NCI-H446 treated with DMSO at 0.1 percent for 48 hours (cell line): ENCODE measurements at places on chromosomes 16 and 17.

- no peak for DNase-seq
These were observed 10.5 kb upstream of the METRNL start for GRCh38 chr17:83068641-83069570.

GRCh38 chr16:74807052-74807646 is 32.5 kb upstream of the FA2H start:
- DNase-seq: no peak

DNA sequence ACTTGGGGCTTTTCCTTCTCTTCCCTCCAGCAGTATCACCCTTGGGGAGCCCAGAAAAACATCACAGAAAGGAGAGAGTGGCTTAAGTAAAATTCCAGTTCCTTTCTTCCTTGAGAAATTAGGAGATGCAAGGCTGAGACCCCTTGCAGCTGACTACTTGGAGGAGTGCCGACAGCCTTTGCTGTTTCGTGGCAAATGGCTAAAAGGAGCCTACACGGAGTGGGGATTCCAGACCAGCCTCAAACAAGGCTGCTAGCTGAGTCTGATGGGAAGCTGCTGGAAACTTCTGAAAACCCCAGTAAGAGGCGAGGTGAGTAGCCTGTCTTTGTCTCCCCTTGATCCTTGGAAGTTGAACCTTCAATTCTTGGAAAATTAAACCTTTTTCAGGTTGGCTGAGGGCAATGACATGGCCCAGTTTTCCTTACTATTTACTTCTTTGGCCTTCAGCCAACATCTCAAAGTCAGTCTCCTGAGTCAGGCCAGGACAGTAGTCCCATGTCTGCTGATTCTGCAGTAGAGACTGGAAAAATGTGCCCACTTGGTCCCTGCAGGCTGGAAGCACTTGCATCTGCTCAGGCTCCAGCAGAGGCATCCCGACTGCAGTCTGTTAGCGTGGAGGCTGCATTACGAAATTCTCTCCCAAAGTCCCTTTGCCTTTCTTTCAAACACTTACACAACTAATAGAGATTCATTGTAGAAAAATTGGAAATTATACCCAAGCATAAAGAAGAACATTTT is 23.4 kb downstream of the SMIM36 start:
- DNase-seq: no peak

GRCh38 chr16:49181791-49182518 is 99.7 kb downstream of the CBLN1 start:
- DNase-seq: no peak

GRCh38 chr17:57459286-57459915 is 203.1 kb downstream of the MSI2 start:
- DNase-seq: no peak

- no peak for DNase-seq
These were observed 276.5 kb downstream of the XYLT1 start for GRCh38 chr16:17194190-17194780.

DNA sequence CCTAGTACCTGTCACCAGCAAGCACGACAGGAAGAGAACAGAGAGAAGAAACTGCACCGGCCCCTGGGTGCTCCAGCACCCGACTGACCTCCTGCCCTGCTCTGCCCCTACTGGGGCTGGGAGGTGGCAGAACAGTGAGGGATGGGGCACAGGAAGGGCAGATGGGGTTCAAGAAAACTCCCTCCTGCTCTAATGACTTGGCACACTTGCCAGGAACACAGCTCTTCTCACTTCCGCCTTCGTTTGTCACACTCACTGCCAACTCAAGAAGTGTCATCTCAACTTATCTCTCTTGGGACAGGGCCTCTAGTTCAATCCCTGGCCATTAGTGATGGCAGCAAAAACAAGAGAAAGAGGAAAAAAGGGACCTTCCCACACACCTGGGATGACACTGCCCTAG is 42.7 kb upstream of the ICAM2 start:
- DNase-seq: no peak
